ENCODE measurements at places on chromosomes 3 and 15. TPM values are rescaled to one million over a fixed set of nuclear protein-coding genes. Genes with fewer than 3 reads are reported as not detected.

The ITIH4 gene
- total RNA-seq = 8.5 TPM

The POLG gene
- total RNA-seq = 38.4 TPM

The THPO gene
- 0.41 TPM for total RNA-seq

The GPR160 gene
- total RNA-seq = 21.0 TPM

The CCR5 gene
- 0.41 TPM for total RNA-seq

The IGSF10 gene
- 3.5 TPM for total RNA-seq

The ISG20 gene
- total RNA-seq = 35.9 TPM
